PC-3 (cell line): ENCODE measurements at places on chromosomes 7 and 10. TPM values are rescaled to one million over a fixed set of nuclear protein-coding genes. Genes with fewer than 3 reads are reported as not detected.

DNA sequence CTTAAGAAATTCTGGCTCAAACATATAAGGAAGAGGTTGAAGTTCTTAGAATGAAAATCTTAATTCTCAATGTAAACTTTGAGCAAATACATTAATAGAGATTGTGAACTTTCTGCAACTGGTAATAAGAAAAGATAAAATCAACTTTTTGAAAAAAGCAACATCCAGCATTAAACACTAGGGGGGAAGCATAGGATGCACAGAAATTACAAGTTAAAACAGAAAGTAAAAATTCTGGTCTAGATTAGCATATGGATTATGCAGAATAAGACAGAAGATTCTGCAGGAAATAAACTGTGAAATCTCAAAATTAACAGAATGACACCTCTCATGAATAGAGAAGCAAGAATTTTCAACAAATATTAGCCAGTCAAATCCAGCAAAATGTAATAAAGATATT is 38.0 kb upstream of the CAV2 start:
- H3K4me3 ChIP-seq: peak overlapping the region; percentile 39; the same call in 1 of the 2 replicates
- peak; percentile 24 for DNase-seq
- H3K27ac ChIP-seq: peak overlapping the region; percentile 38
- no peaks in the 10 kb centered on the region for H3K36me3 ChIP-seq

DNA sequence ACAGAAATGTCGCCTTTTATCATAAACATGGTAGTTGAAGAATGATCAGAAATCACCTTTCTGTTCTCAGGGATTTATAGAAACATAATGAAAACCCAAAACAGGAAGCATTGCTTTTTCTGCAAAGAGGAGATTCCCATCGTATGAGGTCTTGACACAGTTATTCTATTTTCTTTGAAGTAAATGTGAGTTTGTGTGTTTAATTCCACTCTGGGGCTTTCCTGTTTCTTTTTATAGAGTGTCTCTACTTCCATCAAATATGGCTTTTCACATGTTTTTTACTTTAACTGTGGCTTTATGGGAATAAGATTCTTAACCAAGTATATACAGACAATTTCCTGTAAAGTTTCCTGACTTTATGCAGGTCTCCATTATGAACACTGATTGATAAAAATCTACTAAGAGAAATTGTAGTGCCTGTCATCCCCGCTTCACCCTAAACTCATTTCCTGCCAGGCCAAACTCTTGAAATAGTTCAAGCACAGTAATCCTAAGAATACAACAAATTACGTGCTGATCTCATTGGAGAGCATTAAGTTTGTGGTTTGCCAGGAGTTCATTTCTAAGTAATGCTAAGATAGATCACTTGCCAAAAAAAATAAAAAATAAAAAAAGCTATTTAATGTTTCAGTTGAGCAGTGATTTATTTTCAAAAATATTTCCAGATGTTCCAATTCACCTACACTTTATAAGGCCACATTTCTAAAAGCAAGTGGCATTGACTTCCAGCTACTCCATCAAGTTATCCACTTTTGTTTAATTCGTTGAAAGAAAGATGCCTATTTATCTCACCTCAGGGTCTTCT is 52.2 kb upstream of the SEC61G start:
- H3K4me3 ChIP-seq: no peak overlapping the region
- no peaks in the 10 kb centered on the region for H3K27me3 ChIP-seq
- DNase-seq: peak; percentile 26
- no peaks in the 10 kb centered on the region for H3K36me3 ChIP-seq

DNA sequence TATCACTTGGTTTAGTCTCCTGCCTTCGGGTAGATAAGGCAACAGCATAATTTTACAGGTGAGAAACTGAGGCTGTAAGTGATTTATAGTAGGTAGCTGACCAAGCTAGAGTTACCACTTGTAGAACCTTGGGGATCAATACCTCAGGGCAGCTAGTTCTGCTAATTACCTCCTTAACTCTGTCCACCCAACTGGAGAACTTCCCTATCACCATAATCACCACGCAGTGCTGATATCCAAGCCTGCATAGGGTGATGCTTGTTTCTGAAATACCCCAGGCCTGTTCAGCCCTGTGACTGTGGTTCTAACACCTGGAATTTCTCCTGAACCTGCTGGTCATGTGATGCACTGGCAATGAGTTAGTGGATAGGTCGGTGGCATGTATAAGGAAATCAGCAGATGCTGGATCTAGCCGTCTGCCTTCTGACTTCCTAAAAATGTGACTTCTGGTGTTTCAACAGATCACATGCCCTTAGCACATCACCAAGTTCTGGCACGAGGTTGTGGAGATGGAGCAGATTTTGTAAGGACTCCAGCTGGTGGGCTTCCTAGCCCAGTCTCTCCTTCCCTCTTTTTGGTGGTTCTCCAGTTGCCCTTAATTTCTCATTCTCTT is 15.3 kb downstream of the PLAU start:
- no peaks in the 10 kb centered on the region for H3K36me3 ChIP-seq
- H3K4me1 ChIP-seq: no peaks in the 10 kb centered on the region
- H3K4me3 ChIP-seq: no peak overlapping the region
- no peak overlapping the region for H3K27ac ChIP-seq

DNA sequence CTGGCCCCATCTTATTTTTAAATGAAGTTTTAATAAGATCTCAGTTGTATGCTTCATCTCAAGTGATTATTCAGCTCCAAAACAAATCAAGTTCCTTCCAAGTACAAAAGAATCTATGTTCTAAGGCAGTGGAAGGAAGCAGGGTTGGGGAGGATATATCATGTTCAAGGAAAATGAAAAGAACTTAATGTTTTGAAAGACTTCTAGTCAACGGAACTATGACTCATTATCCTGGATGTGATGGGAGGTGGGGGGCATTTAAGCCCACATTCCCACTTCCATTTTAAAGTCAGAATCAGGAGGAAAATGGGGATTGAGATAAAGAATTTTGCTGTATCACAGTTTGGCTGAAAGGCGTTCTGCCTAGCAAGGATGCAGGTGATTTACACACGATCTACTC is 59.4 kb downstream of the FANK1 start:
- no peak overlapping the region for H3K4me3 ChIP-seq
- no peak overlapping the region for H3K27ac ChIP-seq
- H3K4me1 ChIP-seq: no peaks in the 10 kb centered on the region
- no peaks in the 10 kb centered on the region; the same call in 1 of the 2 replicates for H3K36me3 ChIP-seq
- DNase-seq: no peak
- H3K27me3 ChIP-seq: no peaks in the 10 kb centered on the region

DNA sequence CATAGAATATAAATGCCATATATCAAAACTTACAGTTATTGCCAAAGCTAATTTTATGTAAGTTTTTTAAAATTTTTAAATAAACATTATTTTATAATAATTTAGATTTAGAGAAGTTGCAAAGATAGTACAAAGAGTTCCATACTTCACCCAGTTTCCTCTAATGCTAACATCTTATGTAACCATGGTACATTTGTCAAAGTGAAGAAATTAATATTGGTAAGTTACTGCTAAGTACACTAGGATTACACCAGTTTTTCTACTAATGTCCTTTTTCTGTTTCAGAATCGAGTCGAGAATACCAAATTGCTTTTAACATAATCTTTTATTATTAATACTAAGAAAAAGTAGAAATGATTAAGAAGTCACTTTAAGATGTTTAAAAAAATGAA is 29.2 kb downstream of the CSGALNACT2 start:
- H3K4me3 ChIP-seq: no peak overlapping the region
- no peak overlapping the region for H3K27ac ChIP-seq
- H3K27me3 ChIP-seq: no peaks in the 10 kb centered on the region
- DNase-seq: no peak

DNA sequence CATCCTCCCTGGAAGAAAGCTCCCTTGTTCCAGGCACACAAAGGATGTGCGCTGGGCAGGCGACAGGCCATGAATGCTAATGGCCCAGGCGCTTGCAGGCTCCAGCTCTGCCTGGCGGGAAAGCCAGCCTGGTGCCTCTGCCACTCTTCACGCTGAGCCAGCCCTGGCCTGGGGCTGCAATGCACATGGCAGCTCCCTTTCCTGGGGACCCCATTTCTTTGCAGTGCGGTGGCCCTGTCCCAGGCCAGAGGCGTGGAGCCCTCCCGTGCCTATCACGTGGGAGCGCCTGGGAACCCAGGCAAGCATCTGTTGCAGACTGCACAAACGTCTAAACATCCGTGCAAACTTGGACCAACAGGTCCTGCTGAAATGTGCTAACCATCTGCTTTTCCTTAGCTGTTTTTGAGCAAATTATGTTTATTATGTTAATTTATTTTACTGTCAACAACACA is 152.1 kb upstream of the LYZL2 start:
- DNase-seq: no peak
- peaks cover 16% of the 10 kb centered on the region for H3K4me1 ChIP-seq
- no peak overlapping the region for H3K4me3 ChIP-seq
- no peaks in the 10 kb centered on the region for H3K36me3 ChIP-seq
- H3K27ac ChIP-seq: no peak overlapping the region
- no peaks in the 10 kb centered on the region for H3K27me3 ChIP-seq

DNA sequence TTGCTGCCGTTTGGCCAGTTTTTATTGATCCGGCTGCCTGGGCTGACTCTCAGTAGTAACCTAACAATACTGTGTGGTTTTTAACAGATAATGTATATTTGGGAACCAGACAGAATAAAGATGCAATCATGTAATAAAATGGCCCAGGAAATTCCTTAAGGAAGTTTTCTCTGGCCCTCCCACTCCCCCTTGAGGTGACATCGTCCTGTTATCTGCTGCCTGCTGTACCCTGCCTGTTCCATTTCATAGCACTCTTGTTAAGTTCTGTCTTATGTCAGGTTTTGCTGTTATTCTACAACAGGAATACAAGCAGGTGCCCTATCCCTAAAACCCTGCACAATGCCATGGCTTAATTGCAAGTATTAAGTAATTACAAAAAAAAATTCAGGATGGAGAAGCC is 12.5 kb downstream of the ITGB8 start:
- H3K36me3 ChIP-seq: no peaks in the 10 kb centered on the region
- peak; percentile 37 for DNase-seq
- no peak overlapping the region for H3K27ac ChIP-seq
- peaks cover 27% of the 10 kb centered on the region for H3K4me1 ChIP-seq
- H3K4me3 ChIP-seq: no peak overlapping the region
- no peaks in the 10 kb centered on the region for H3K27me3 ChIP-seq

DNA sequence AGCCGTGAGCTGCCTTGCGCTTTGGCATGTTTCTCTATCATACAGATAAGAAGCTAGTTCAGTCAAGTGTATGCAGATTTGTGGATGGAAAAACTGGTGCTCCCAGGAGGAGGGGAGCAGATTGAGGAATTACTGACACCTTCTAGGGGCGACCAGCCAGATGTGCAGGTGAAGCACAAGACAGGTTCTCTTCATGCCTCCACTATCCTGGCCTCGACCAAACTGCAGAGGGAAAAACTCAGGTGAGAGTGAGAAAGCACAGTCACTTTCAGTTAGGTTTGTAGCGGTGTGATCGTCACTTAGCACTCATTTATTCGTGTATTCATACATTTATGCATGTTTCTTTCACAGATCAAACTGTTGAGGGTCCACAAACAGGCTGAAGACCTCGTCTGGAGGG is 600 bp upstream of the DBNL start:
- H3K27ac ChIP-seq: peak overlapping the region; percentile 41
- H3K36me3 ChIP-seq: peaks cover 5% of the 10 kb centered on the region; the same call in 1 of the 2 replicates
- no peaks in the 10 kb centered on the region for H3K27me3 ChIP-seq
- DNase-seq: no peak

- DNase-seq: no peak
- H3K36me3 ChIP-seq: no peaks in the 10 kb centered on the region
- no peaks in the 10 kb centered on the region for H3K27me3 ChIP-seq
- H3K4me1 ChIP-seq: no peaks in the 10 kb centered on the region
Measured at GRCh38 chr10:55519264-55519663, 718.2 kb upstream of the PCDH15 start.

GRCh38 chr10:24318517-24318916 is 109.6 kb downstream of the KIAA1217 start:
- H3K4me1 ChIP-seq: no peaks in the 10 kb centered on the region
- DNase-seq: no peak
- H3K4me3 ChIP-seq: no peak overlapping the region
- no peaks in the 10 kb centered on the region for H3K27me3 ChIP-seq
- no peak overlapping the region for H3K27ac ChIP-seq

DNA sequence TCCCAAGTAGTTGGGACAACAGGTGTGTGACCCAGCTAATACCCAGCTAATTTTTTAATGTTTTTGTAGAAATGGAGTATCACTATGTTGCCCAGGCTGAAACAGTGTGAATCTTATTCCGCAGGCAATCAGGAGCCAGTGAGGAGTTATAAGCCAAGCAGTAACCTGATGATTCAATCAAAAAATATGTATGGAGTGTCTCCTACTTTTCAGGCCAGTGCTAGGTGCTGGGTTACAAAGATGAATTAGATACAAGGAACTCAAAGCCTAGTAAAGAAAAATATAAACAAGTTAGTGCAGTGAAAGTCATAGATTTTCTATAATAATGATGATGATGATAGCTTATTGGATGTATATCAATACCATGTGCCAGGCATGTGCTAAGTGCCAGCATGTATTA is 13.2 kb upstream of the IFRD1 start:
- DNase-seq: peak; percentile 55
- H3K4me3 ChIP-seq: no peak overlapping the region
- no peaks in the 10 kb centered on the region for H3K36me3 ChIP-seq
- no peak overlapping the region for H3K27ac ChIP-seq
- H3K4me1 ChIP-seq: peaks cover 20% of the 10 kb centered on the region
- no peaks in the 10 kb centered on the region for H3K27me3 ChIP-seq

- no peak overlapping the region for H3K4me3 ChIP-seq
- no peak for DNase-seq
- H3K36me3 ChIP-seq: no peaks in the 10 kb centered on the region
- no peak overlapping the region for H3K27ac ChIP-seq
- H3K27me3 ChIP-seq: no peaks in the 10 kb centered on the region
- no peaks in the 10 kb centered on the region for H3K4me1 ChIP-seq
Measured at GRCh38 chr10:15361131-15361530, 10.0 kb downstream of the FAM171A1 start.

Gene MAGI2
- 0.06 TPM in 1 of 2 replicates, not detected in the other for total RNA-seq

Gene ZNF239
- total RNA-seq: 8.5 and 9.7 TPM in 2 replicates

Gene FAM25G
- total RNA-seq: not detected in 2 replicates

Gene HMX2
- total RNA-seq: not detected in 2 replicates

Gene OR2A1
- total RNA-seq: 0.40 TPM in 1 of 2 replicates, not detected in the other
